ENCODE measurements at places on chromosomes 3 and 15.

- DNase-seq = peak; percentile 27
These were observed 44.8 kb downstream of the GATM start for GRCh38 chr15:45333550-45333949.

DNA sequence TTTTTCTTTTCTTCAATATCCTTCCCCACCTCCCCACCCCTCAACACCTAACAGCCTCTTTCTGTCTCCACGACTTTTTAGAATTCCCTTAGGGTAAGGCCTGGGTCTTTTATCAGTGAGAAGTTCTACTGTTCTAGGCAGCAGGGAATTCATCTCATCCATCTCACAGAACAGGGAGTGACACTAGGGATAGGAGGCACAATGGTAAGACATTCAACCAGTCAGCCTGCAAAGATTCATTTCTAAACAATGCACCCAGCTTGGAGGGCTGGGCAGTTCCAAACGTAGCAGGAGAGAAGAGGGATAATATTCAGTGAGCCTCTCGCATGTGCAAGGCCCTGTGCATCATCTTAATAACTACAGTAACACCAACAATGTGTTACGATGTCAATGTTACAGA, 43.6 kb downstream of the LRIG1 start:
- DNase-seq = no peak

DNA sequence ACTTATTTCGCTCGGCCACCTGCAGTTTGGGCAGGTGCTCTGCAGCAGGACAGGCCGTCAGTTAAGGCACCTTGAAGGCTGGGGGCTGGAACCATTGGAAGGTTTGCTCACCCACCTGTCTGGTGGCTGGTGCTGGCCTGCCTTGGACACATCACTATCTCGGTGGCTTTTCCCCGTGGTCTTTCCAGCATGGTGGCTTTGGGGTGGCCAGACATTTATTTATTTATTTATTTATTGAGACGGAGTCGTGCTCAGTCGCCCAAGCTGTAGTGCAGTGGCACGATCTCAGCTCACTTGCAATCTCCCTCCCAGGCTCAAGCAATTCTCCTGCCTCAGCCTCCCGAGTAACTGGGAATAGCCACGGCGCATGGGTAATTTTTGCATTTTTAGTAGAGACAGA, 11.7 kb downstream of the ISG20 start:
- no peak for DNase-seq

DNA sequence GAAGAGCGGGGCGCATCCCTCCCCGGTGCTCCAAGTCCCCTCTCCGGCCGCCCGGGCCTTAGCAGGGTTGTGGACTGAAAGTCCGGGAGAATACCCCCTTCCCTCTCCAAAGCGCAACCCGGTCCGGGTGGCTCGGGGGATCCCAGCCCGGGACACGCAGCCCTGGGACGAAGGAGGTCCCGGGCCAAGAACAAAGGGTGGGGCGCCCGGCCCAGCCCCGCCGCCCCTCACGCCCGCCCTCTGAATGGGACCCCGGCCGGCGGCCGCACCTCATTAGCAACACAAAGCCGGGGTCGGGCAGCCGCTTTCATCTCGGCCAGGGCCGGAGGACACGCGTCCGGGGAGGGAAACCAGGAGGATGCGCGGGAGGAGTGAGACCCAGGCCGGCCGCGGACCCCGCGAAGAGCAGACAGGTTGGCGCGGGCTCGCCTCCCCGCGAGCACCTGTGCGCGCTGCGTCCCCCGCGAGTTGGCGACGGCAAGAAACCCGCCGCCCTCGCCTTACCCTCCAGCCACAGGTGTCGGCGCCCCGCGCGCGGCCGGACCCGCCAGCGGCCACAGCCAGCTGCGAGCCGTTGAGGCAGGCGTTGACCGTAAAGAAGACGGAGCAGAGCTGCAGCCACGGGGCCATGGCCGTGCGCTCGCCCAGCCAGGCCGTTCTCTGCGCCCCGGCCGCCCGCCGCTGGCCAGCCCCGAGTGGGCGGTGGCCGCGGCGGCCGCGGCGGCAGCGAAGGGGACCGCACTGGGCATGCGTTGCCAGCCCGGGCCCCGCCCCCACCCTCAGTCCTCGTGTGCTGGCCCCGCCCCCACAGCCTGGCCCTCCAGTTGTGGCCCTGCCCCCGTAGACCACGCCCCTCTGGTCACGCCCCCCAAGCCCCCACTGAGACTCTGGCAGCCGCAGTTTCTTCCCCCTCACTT, at the start of gene IL17RD:
Gene IL17RD, minus strand, starts transcription at position 697 of the 917 bp plus-strand sequence. Its CDS starts 67 bp downstream, at position 630.
- DNase-seq = peak; percentile 79

GRCh38 chr3:135944831-135945230, 20.7 kb upstream of the PPP2R3A start:
- DNase-seq = peak; percentile 9

DNA sequence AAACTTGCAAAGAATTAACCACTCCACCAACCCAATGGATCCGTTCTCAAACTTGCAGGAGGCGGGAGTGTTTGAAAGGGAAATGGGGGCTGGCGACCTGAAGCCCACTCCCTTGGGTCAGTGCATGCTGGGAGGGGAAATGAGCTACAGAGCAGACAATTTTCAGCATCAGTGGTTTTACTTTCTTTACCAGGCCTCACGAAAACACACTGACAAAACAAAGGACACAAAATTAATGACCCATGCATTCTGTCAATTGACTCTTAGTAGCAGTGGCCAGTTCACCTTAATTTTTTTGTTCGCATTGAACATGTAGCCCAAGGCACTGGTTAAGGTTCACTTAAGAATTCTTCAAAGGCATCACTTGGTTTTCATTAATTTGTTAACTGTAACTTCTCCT, 413.5 kb downstream of the MECOM start:
- no peak for DNase-seq

DNA sequence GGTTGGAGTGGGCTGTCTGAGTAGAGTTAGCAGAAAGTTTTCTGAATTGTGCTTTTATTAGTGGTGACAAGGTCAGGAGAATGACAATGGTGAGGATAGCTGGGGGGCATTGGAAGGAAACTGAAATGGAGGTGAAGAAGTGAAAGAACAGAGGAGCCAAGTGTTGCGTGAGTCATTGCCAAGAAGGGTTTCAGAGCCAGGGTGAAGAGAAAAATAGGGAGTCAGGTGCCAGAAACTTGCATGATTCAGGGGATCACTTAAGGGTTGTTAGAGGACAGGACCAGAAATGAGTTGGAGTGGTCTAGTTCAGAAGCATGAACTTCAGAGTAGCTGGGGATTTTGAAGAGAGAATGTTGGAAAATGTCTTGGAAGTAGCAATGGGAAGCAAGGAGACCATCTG, 86.0 kb upstream of the GALNT15 start:
- DNase-seq = no peak

GRCh38 chr3:184347321-184348056, 10.1 kb downstream of the FAM131A start:
- peak; percentile 66 for DNase-seq

GRCh38 chr15:62412686-62413085, 247.6 kb upstream of the C2CD4B start:
- no peak for DNase-seq

DNA sequence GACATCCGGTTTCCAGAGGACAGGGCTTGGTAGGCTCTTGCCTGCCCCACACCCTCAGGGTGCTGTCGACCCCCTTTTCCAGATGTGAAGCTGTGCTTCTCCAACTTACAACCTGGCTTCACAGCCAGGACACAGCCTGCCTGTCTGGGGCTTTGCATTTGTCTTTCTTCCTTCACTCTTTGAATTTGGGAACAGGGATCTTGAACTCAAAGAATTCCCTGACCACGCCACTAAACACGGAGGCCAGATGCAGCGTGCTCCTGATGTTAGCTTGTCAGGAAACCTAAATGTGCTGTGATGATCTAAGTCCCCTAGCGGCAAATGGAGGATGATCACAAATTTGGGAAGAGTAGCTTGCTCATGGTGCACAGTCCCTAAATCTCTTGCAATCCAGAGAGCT, 244.8 kb upstream of the RGMA start:
- no peak for DNase-seq

GRCh38 chr3:32110233-32110760, 3.9 kb downstream of the GPD1L start:
- DNase-seq = no peak

DNA sequence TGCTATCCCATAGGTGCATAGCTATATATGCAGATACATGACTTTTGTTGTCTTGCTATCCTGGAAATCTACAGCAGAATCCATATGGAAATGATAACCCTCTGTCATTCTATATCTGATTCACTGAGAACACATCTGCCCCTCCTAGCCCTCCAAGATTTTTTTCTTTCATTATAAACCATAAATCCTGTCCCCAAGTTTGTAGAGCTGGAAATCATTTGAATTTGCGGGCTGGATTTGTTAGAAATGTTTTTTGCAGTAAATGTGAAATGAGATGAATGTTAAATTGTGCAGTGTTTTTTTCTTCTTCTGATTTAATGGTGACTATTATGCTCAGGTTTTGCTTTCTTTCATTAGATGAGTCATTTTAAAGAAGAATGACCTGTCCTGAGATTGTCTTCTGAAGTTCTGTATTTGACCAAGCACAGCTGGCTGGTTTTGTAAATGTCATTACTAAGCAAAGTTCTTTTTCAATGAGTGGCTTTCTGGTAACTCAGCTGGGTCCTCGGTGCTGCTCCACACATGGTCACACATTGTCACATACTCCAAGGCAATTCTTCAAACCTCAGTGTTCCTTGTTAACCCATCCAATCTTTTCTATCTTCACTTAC, 25.3 kb upstream of the ABHD17C start:
- DNase-seq = no peak

- DNase-seq = no peak
These were observed 111.3 kb downstream of the BBX start for GRCh38 chr3:107634099-107634489.

GRCh38 chr3:129617381-129618185, 11.1 kb upstream of the PLXND1 start:
- DNase-seq = no peak

GRCh38 chr3:58214484-58215316, 3.9 kb upstream of the DNASE1L3 start:
- DNase-seq = peak; percentile 40

DNA sequence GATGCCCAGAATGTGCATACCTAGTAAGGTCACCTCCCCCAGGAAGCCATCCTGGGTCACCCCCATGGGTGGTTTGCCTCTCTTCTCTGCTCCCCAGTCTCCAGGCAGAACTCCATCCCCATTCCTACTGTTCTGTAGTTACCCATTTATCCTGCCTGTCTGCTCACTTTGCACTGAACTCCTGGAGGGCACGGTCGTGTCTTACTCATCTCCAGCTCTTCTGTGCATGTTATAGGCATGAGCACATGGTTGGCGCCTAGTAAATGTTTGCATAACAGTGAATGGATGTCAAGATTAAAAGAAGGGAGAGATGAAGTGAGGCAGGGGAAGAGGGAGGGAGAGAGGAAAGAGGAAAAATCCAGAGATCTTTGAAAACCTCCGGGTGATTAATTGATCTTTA, 208.4 kb upstream of the TRIM42 start:
- DNase-seq = peak; percentile 9

DNA sequence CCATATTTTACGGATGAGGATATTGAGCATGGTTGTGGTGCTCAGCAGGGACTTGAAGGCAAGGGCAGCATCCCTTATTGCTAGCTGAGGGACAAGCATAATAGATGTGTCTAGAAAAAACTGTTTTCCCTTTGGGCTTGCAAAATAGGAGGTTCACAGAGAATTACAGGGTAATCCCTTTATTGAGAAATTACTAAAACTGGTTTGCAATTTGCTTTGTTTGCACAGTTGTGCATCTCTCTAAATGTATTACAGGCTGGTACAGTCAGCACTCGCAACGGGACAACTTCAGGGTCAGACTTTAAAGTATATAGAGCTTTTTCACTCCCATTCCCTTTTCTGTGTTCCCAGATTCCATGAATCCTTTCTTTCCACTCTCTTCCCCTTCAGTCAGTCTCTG, 51.3 kb downstream of the SUCNR1 start:
- DNase-seq = no peak

DNA sequence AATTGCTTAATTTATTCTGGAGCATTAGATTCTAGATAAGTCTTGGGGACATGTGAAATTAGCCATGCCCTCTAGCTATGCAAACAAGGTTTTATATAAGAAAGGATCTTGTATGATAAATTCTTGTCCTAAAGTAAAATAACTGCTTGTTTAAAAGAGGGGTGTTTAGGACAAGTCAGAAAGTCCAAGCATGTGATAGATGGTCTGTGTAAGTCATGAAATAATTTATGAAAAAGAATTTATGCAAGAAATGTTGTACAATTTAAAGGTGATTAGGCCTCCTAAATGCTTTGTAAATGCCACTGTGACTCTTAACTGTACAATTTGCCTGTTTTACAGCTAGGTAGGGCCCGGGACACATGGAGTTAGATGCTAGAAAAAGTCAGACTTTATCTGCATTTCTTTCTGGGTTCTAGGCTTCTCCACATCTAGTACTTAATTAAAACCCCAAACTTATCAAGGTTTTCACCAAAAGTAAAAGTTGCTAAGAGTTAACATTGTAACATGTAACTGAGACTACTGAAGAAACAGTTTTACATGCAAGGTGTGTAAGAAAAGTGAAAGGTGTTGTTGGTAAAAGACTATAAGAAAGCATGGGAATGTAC, 13.2 kb downstream of the LINS1 start:
- DNase-seq = peak; percentile 27

DNA sequence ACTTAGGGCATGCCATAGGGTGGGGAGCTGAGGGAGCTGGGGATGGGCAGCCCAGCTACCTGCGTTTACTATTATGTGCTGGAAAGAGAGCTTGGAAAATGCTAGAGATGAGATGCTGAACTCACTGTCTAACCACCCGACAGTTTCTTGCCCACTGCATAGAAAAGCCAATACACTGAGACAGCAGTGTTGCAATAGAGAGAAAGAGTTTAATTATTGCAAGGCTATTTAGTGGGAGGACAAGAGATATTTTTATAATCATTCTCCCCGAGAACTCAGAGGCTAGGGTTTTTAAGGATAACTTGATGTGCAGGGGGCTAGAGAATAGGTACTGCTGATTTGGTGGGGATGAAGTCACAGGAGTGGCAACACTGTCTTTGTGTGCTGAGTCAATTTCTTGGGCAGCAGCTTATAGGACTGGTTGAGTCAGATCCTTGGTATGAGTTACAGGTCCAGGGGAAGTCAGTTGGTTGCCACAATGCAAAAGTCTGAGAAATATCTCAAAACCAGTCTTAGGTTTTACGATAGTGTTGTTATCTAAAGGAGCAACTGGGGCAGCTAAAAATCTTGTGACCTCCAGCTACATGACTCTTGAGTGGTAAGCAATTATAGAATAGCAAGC, 205.9 kb downstream of the GABRG3 start:
- DNase-seq = no peak

- DNase-seq = peak; percentile 34
These were observed 275.4 kb downstream of the NEK10 start for GRCh38 chr3:27093771-27094170.

- DNase-seq = no peak
These were observed 7.8 kb upstream of the SLCO3A1 start for GRCh38 chr15:91845720-91846119.

DNA sequence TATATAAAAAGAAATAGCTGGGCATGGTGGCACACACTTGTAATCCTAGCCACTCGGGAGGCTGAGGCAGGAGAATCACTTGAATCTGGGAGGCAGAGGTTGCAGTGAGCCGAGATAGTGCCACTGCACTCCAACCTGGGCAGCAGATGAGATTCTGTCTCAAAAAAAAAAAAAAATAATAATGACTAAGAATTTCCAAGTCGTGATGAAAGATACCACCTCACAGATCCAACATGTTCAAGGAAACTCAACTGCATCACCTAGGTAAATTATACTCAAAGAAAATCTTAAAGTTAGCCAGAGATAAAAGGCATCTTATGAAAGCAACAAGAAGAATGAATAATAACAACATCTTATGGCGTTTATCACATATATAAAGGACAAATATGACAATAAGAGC, 50.1 kb downstream of the DOCK3 start:
- DNase-seq = no peak

All from choroid plexus epithelial cell (primary cell).